ENCODE measurements at places on chromosomes 6 and 20. TPM values are rescaled to one million over a fixed set of nuclear protein-coding genes. Genes with fewer than 3 reads are reported as not detected.

SAMD3 gene
- not detected for total RNA-seq

FKBP1C gene
- 0.48 TPM for total RNA-seq

IRF4 gene
- not detected for total RNA-seq

CALHM5 gene
- total RNA-seq, result 2.3 TPM

BPIFB1 gene
- total RNA-seq, result not detected

Measured in epithelial cell of alveolus of lung (primary cell).